T-helper 17 cell (primary cell): ENCODE measurements at places on chromosomes 12 and 14. TPM values are rescaled to one million over a fixed set of nuclear protein-coding genes. Genes with fewer than 3 reads are reported as not detected.

The MPHOSPH9 gene
- 57.7 TPM for total RNA-seq

- no peak for DNase-seq
Observed at GRCh38 chr14:83913476-83913875, 1616.5 kb upstream of the FLRT2 start.

GRCh38 chr12:94012590-94012989 lies 135.8 kb upstream of the PLXNC1 start:
- no peak for DNase-seq

DNA sequence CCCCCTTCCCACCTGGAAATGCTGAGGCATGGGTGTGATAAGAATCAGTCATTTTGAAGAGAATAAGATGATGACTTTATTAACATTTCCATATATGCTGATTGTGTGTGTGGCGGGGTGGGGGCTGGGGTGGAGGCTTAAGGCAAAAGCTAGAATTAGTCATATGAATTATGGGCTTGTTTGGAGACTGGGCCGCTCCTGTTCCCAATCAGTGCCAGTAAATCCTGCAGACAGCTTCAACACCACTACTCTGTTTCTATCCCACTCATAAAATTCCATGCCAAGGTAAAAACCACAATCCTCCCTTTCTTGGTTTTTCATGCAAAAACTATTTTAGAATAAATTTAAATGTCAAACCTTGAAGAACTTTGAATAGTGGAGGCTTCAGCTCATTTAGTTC lies 29.9 kb upstream of the SLC38A2 start:
- DNase-seq, result no peak

- DNase-seq, result no peak
Observed at GRCh38 chr12:80857311-80857710, 80.4 kb downstream of the LIN7A start.

DNA sequence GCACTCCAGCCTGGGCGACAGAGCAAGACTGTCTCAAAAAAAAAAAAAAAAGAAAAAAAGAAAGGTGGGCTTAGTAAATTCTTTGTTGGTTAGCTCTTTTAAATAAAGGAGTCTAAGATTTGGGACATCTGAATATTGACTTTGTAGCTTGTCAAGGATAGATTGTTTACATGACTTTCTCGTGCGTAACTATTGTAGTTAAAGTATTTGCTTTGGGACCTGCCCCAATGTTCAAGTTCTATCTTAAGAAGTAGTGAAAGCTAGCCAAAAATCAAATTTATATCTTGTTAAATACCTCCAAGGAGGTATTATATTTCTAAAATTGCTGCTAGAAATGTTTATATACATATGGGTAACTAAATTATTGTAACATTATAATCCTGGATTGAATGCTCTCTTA lies 32.4 kb downstream of the PTPN21 start:
- DNase-seq, result no peak

- no peak for DNase-seq
Observed at GRCh38 chr12:106113824-106114446, 24.8 kb downstream of the NUAK1 start.
